Peyer's patch (tissue), 4 donors: ENCODE measurements at places on chromosomes 1 and 21.

GRCh38 chr1:24126672-24127023 lies 14.7 kb upstream of the MYOM3 start:
- no peak overlapping the region for H3K4me3 ChIP-seq
- no peak overlapping the region for H3K27ac ChIP-seq
- no peak for DNase-seq
- H3K4me1 ChIP-seq: no peaks in the 10 kb centered on the region

GRCh38 chr1:24828183-24828886 lies 83.1 kb downstream of the CLIC4 start:
- no peak overlapping the region for H3K27ac ChIP-seq
- no peaks in the 10 kb centered on the region for H3K36me3 ChIP-seq
- H3K4me1 ChIP-seq: no peaks in the 10 kb centered on the region
- no peak for DNase-seq
- H3K27me3 ChIP-seq: no peaks in the 10 kb centered on the region

- no peaks in the 10 kb centered on the region for H3K27me3 ChIP-seq
- no peaks in the 10 kb centered on the region for H3K4me1 ChIP-seq
- no peak overlapping the region for H3K27ac ChIP-seq
- DNase-seq: no peak
Observed at GRCh38 chr1:76049498-76049897, 25.0 kb upstream of the ST6GALNAC3 start.

DNA sequence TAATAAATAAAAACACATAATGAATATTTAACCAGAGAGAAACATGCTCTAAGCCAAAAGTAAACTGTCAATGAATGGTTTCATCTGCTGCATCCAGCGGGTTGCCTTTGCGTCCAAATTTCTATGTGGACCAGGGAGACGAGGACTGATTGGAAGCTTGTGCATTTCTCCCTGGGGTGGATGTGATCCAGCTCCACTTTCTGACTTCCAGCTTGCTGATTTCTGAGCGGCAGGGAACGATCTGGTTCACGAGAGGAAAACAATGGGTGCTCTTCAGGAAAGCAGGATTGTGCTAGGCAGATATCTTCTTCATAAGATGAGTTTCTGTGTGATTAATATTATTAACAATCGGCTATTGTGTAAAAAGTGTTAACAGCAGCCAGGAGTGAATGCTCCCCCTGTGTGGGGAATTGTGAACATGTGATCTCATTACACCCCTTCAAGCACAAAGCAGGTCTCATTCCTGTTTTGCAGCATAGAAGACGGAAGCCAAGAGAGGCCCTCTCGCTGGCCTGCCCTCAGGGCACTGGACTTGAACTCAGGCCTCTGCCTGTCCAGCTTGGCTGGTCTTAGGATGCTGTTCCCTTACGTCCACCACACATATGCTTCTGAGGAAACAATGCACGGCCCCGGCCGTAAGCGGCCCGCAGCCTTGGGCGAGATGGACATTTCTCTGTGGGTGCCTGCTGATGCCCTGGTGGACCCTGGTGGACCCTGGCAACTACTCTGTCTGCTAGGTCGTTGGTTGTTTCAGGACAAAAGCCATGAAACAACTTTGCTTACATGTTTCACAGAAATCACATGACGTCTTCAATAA lies 183.4 kb upstream of the C1orf174 start:
- no peaks in the 10 kb centered on the region for H3K27me3 ChIP-seq
- H3K4me1 ChIP-seq: no peaks in the 10 kb centered on the region
- H3K27ac ChIP-seq: no peak overlapping the region
- peak; percentile 5 for DNase-seq

DNA sequence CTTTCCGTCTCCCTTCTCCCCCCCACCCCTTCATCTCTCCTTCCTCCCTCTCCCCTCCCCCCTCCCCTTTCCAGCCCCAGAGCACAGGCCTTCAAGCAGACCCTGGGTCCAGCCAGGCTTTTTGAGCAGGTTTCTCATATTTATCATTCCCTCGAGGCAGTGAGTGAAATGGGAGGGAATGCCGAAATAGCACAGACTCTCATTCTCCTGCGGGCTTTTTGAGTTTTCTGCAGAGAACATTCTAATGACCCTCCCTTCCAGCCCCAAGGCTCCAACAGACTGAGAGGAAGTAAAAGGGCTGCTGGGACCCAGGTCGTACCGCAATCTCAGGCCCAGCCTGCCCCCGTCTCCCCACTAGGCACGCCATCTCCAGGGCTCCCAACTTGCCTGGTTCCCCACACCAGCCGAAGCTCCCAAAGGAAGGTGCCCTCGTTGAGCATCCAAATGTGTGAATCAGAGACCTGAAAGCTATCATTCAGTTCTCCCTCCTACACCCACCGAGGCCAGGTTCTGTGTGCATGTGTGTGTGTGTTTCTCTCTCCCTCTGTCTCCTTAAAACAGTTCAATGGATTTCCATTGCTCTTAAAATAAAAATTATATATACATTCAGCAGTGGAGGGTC lies 22.3 kb downstream of the ACTA1 start:
- DNase-seq: no peak
- H3K4me1 ChIP-seq: peaks cover 33% of the 10 kb centered on the region
- H3K4me3 ChIP-seq: no peak overlapping the region
- H3K36me3 ChIP-seq: no peaks in the 10 kb centered on the region

DNA sequence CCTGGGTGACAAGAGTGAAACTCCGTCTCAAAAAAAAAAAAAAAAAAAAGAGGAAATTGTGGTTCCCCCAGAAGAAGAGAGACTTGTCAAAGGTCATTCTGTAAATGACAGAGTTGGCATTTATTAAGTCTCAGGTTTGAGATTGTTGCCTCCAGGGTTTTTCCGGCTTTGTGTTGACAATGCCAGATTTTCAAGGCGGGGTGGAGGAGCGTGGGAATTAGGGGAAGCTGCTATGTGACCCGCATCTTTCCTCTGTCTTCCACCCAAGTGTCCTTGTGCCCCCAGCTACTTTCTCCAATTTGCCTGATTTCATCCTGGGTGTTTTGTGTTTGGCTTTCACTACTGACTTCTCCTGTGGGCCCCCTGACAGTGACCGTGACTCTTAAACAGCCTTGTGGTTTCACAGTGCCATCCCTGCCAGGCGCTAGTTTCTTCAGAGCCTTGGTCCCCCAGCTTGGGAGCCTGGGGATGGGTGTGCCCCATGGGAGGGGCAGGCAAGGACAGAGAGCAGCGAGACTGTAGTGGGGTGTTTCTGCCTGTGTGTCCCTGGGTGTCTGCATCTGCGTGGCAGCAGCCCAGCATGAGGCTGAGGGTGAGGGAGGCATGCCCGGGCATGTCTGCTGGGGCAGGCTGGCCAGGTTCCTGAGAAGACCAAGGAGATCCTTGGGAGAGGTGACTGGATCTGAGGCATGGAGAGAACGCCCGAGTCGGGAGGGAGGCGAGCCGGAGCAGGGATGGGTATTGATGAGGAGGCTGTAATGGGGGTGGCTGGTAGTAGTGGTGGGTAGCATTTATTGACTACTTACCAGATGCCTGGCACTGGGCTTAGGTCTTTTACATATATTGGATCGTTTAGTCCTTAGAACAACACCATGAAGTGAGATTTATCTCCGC lies 46.3 kb downstream of the IER5 start:
- H3K27me3 ChIP-seq: no peaks in the 10 kb centered on the region
- no peak overlapping the region for H3K4me3 ChIP-seq
- peak overlapping the region; percentile 62 for H3K27ac ChIP-seq
- peak; percentile 44 for DNase-seq
- peaks cover 40% of the 10 kb centered on the region for H3K4me1 ChIP-seq

DNA sequence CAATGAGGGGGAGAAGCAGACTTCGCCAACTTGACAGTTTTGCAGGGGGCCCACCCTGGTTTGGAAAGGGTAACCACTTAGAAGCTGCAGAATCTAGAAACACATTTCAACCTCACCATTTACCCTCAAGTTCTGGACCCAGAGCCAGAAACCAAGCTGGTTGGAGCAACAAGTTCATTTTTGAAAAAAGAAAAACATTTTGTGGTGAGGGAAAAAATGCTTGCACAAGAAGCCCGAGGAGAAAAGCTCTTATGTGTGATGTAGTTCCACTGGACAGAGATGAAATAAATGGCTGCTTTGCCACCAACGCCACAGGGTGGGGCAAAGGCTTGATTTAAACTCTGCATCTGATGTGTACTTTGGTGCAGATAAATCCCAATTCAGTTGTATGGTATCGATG lies 10.6 kb upstream of the NGF start:
- DNase-seq: no peak
- no peaks in the 10 kb centered on the region for H3K27me3 ChIP-seq
- H3K4me1 ChIP-seq: no peaks in the 10 kb centered on the region
- H3K27ac ChIP-seq: no peak overlapping the region
- H3K4me3 ChIP-seq: no peak overlapping the region
- no peaks in the 10 kb centered on the region for H3K36me3 ChIP-seq

DNA sequence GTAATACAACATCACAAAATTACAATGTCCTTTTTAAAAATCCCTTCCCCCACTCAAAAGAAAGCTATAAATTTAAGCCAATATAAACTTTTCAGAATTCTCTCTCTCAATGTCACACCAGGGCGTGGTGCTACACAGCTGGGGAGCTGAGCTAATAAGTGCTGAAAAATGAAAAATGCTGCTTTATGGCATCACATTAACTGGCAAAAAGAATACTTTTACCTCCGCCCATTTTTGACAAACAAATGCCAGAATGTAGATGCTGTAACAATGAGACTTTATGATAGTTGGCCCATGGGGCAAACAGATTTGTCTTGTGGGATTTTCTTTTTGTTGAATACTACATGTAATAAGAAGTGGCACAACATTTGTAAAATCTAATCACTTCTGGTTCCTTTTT lies 12.7 kb upstream of the LYPLAL1 start:
- H3K36me3 ChIP-seq: no peaks in the 10 kb centered on the region
- H3K27me3 ChIP-seq: no peaks in the 10 kb centered on the region
- H3K4me3 ChIP-seq: no peak overlapping the region
- no peaks in the 10 kb centered on the region for H3K4me1 ChIP-seq

GRCh38 chr1:156358641-156359040 lies 10.4 kb upstream of the RHBG start:
- DNase-seq: no peak
- no peak overlapping the region for H3K27ac ChIP-seq
- no peak overlapping the region for H3K4me3 ChIP-seq
- no peaks in the 10 kb centered on the region for H3K4me1 ChIP-seq
- H3K27me3 ChIP-seq: no peaks in the 10 kb centered on the region

GRCh38 chr1:54027848-54028247 lies 9.9 kb upstream of the LDLRAD1 start:
- no peak overlapping the region for H3K27ac ChIP-seq
- H3K27me3 ChIP-seq: no peaks in the 10 kb centered on the region
- no peaks in the 10 kb centered on the region for H3K4me1 ChIP-seq
- no peak for DNase-seq

DNA sequence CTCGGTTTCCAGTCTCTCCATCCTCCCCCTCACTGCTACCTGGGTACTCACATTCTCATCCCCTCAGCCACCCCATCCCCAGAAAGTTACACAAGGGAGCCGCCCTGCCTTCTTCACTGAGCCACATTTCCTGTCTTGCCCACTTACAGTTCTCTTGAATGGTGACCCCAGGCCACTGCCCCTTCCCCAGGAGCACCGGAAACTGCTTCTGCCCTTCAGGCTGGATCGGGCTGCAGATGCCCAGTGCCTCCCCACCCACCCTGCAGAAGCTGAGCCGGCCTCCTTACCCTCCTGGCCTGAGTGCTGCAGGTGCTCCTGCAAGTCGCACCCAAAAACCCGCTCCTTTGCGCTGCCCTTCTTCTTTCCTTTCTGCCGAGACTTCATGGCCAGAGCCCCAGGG lies 450 bp downstream of the ARHGAP30 start:
- peak overlapping the region; percentile 48 for H3K4me3 ChIP-seq
- no peaks in the 10 kb centered on the region for H3K4me1 ChIP-seq
- no peaks in the 10 kb centered on the region for H3K36me3 ChIP-seq

DNA sequence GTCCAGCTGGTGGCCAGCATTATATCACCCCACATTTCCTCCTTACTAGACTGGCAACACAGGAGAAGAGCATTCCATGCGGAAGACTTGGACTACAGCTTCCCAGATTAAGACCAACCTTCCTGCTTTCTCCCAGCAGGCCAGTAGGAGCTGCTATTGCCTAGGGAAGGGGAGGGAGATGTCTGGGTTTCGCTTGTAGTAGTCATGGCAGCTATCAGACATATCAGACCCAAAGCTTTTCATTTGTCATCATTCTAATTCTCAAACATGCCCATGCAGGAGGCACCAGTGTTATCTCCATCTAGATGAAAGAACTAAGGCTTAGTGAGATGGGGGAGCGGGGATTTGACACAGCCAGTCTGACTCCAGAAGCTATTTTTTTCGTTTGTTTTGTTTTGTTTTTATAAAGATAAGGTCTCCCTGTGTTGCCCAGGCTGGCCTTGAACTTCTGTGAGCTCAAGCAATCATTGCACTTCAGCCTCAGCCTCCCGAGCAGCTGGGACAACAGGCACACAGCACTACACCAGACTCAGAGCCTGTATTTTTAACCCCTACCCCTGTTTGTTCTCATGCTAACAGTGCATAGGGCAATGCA lies 4.5 kb downstream of the PLA2G2A start:
- no peak overlapping the region for H3K4me3 ChIP-seq
- H3K4me1 ChIP-seq: no peaks in the 10 kb centered on the region
- no peak overlapping the region for H3K27ac ChIP-seq
- no peaks in the 10 kb centered on the region for H3K27me3 ChIP-seq
- peak; percentile 67 for DNase-seq

DNA sequence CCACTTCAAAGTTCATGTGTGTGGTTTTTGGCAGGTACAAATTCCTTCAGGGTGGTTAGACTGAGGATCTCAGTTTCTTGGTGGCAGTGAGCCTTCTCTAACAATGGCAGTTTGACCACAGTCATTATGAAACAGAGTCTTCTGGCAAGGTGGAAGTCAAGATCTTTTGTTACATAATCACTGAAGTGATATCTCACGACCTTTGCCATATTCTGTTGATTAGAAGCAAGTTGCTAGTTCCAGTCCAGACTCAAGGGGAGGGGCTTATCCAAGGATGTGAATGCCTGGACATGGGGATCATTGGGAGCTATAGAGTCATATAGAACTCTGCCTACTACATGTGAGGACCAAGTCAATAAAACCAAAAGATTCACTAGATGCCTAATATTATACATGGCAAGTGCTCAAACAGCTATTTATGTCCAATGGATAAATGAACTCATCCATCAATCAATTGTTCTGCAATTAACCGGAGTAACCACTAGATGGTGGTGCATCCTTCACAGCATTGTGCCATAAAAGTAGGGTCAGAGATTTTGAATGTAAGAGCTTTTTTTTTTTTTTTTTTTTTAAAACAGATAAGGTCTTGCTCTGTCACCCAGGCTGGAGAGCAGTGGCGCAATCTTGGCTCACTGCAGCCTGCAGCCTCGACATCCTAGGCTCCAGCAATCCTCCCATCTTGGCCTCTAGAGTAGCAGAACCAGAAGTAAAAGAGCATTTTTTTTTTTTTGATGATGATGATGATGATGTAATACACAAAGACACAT lies 131.9 kb downstream of the CRB1 start:
- H3K27ac ChIP-seq: no peak overlapping the region
- H3K27me3 ChIP-seq: no peaks in the 10 kb centered on the region
- DNase-seq: peak; percentile 44
- no peak overlapping the region for H3K4me3 ChIP-seq
- H3K36me3 ChIP-seq: no peaks in the 10 kb centered on the region

DNA sequence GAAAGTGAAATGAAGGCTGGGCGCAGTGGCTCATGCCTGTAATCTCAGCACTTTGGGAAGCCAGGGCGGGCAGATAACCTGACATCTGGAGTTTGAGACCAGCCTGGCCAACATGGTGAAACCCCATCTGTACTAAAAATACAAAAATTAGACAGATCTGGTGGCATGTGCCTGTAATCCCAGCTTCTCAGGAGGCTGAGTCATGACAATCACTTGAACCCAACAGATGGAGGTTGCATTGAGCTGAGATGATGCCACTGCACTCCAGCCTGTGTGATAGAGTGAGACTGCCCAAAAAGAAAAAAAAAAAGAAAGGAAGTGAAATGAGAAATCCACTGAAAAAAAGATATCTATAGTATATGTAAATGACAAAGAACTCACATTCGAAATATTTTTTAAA lies 439.9 kb downstream of the DISC1 start:
- no peak overlapping the region for H3K4me3 ChIP-seq
- DNase-seq: no peak
- H3K4me1 ChIP-seq: no peaks in the 10 kb centered on the region
- no peaks in the 10 kb centered on the region for H3K27me3 ChIP-seq
- no peaks in the 10 kb centered on the region for H3K36me3 ChIP-seq
